ENCODE measurements at places on chromosomes 3 and 15.

- DNase-seq: peak; percentile 47
Observed at GRCh38 chr15:79007066-79007465, 62.2 kb upstream of the CTSH start.

- no peak for DNase-seq
Observed at GRCh38 chr3:122660297-122660974, 20.2 kb upstream of the PARP14 start.

DNA sequence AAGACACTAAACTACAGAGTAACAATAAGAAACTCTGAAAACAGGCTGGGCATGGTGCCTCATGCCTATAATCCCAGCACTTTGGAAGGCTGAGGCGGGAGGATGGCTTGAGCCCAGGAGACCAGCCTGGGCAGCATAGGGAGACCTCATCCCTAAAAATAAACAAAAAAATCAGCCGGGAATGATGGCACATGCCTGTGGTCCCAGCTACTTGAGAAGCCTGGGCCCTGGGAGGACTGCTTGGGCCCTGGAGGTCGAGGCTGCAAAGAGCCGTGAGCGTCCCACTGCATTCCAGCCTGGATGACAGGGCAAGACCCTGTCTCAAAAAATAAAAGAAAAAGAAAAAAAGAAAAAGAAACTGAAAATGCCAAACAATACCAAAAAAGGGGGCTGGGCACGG is 55.4 kb downstream of the TMCC1 start:
- no peak for DNase-seq

DNA sequence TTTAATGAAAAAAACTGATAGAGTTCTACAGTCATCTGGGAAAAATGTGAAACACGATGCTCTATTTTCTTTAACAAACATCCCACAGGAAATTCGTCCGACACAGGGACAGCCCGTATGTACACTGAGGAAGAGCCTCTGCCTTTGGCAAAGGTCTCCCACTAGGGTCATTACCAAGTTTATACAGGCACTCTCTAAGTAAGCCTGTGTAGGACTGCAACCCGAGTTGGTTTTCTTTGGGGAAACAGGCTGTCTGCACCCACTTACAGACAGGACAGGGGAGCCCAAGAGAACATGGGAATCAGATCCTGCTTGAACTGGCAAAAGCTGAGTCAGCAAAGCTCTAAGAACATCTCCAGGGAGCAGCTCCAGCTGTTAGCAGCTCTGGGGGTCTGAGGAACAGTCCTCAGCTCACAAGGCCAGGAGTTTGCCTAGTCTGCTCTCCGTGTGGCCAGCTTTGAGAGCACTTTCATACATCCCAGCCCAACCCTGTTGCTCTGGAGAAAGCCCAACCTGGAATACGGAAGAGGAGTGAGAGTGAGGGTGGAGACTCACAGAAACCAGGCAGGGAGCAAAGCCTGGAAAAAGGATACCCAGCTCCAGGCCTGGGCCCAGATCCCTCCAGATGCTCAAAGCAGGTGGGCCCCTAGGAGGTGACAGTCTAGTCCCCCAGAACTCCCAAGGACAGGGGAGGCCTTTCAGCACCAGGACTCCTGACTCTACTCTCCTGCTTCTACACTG is 1.9 kb downstream of the TBC1D2B start:
- no peak for DNase-seq

DNA sequence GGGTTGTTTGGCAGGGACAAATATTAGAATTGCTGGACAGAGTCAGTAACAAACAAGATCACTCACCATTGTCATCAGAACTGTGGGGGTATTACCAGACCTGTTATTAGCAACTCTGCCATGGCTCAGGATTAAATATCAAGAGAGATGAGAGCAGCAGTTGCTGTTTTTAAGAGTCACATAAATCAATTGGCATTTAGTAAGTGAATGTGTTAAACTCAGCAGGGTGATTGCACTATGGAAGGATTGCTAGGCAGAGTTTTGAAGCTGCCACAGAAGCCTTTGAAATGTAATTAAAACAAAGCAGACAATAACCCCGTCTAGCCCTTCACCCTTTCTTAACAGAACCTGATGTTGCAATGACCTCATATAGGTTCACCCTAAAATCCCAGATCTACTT is 238.8 kb downstream of the GAP43 start:
- no peak for DNase-seq

DNA sequence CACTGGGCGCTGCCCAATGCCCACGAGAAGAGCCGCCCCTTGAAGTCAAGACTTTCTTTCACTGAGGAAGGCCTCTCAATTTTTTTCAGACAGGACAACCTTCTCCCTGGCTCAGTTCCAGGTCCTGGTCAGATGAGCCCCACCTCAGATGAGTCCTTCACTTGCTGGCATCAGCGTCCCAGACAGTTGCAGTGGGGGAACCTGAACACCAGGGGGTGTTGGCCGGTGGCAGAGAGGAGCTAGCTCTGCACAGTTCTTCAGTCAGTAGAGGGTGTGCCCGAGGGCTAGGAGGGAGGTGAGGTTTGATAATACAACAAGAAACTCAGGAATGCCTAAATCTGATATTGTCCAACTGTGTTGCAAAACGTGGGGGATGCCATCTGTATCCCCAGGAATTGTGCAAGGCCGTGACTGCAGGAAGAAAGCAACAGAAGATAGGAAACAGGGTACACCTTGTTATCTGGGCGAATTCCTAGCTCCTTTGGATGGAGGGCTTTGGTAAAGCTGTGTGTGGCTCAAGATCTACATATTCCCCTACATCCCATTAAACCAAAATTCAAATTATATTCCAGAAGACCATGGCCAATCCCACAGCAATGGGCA is 34.3 kb downstream of the CCR3 start:
- DNase-seq: peak; percentile 24

GRCh38 chr3:42742259-42742658 is 30.8 kb downstream of the CCDC13 start:
- DNase-seq: no peak

Measured in ACHN (cell line).